AG04450 (cell line): ENCODE measurements at places on chromosomes 11 and 22. TPM values are rescaled to one million over a fixed set of nuclear protein-coding genes. Genes with fewer than 3 reads are reported as not detected.

- peak; percentile 73 for DNase-seq
These were observed at the start of gene CD44 for GRCh38 chr11:35138943-35139721. Gene CD44 (plus strand): TSS chr11:35139171. CDS start chr11:35139304, 133 bp downstream.

DNA sequence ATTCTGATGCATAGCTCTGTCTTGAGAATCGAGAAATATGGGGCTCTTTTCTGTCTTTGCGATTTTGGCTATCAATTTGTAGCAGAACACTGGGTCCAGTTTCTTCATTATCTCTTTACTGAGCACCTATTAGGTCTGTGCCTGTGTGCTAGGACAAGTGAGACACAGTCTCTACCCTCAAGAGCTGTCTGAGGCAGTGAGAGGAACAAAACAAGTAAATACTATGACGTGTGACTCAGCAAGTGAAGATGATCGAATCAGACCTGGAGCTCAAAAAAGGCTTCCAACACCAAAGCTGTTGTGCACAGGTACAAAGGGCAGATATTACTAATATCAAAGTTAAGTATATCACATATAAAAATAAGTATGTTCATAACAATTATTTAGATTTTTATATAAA is 52.4 kb downstream of the LGR4 start:
- DNase-seq, result no peak

ART1 gene
- polyA plus RNA-seq, result not detected in 2 replicates

OR52A1 gene
- not detected in 2 replicates for polyA plus RNA-seq

- DNase-seq, result no peak
These were observed 27.6 kb upstream of the EXPH5 start for GRCh38 chr11:108620958-108621772.
